Left lobe of liver (tissue), 2 donors: ENCODE measurements at places on chromosomes 12 and 14.

GRCh38 chr12:124994437-124994975, 1.1 kb downstream of the BRI3BP start:
- no peak for DNase-seq

- no peak for DNase-seq
Observed at GRCh38 chr12:129994634-129995033, 90.8 kb upstream of the TMEM132D start.

- DNase-seq: no peak
Observed at GRCh38 chr12:19048943-19049342, 80.6 kb upstream of the PLEKHA5 start.

DNA sequence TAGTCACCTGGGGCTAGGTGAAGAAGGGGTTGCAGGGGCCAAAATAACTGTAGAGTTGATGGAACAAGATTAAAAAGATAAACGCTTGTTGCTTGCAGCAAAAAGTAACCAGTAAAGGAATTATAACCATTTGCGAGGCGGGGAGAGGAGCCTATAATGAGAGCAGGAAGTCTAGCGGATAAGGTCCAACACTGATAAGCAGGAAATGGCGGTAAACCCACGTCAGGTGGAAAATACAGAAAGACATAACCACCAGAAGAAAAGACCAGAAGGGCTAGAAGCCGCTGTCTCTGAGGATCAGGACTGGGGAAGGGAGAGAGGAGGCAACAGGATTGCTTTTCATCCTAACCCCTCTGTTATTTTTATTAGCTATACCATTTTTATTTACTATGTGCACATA, 303.3 kb downstream of the DPF3 start:
- DNase-seq: no peak

DNA sequence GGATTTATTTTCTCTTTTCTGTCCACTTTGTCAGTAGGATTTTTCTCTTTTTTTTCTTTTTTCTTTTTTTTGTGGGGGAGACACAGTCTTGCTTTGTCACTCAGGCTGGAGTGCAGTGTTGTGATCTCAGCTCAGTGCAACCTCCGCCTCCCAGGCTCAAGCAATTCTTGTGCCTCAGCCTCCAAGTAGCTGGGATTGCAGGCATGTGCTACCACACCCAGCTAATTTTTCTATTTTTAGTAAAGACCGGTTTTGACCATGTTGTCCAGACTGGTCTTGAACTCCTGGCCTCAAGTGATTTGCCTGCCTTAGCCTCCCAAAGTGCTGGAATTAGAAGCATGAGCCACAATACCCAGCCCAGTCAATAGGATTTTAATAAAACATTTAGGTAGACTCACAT, 21.0 kb upstream of the TBK1 start:
- DNase-seq: no peak

GRCh38 chr14:75941030-75941429, 40.8 kb downstream of the TGFB3 start:
- DNase-seq: no peak

- DNase-seq: no peak
Observed at GRCh38 chr12:72578327-72578726, 306.2 kb downstream of the TRHDE start.

- DNase-seq: no peak
Observed at GRCh38 chr14:43249116-43249515, 1258.0 kb downstream of the FSCB start.

DNA sequence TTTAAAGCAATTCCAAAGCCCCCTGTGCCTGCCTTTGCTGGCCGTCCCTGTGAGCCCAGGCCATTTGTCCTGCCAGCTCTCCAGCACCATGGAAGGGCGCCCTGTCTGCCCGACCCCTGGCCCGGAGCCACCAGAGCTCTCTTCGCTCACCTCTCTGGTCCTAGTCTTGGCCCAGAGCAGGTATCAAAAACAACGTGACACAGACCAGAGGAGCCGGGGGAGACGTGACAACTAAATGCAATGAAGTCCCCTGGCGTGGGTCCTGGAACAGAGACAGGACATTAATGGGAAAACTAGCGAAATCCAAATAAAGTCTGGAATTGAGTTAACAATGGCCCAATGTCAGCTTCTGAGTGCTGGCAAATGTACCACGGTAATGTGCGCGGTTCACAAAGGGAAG, 83.2 kb upstream of the DIO3 start:
- DNase-seq: peak; percentile 88

DNA sequence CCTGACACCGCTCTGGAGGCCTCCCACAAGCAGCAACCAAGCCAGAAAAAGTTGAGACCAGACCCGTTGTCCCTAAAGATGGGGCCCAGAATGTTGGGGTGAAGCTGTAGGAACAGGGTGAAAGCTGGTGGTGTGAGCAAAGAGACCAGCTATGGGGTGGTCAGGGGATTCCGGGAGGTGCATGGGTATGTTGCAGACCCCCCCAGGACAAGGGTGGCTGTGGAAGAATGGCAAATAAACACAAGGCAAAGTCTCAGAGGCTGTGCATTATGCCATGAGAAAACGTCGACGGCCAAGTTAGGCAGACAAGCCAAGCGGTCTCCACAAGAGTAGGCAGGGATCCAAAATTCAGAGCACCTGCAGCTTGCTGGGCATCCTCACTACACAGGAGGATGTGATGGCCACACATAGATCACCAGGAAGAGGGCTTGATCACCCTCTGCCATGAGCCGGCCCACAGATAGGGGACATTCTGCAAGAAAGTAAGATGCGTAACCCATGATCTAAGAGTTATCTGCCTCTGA, 58.8 kb upstream of the KCNA1 start:
- DNase-seq: no peak

- DNase-seq: no peak
Observed at GRCh38 chr14:23074906-23075305, 17.6 kb upstream of the CDH24 start.

GRCh38 chr14:72237722-72238666, 305.8 kb downstream of the RGS6 start:
- DNase-seq: no peak

DNA sequence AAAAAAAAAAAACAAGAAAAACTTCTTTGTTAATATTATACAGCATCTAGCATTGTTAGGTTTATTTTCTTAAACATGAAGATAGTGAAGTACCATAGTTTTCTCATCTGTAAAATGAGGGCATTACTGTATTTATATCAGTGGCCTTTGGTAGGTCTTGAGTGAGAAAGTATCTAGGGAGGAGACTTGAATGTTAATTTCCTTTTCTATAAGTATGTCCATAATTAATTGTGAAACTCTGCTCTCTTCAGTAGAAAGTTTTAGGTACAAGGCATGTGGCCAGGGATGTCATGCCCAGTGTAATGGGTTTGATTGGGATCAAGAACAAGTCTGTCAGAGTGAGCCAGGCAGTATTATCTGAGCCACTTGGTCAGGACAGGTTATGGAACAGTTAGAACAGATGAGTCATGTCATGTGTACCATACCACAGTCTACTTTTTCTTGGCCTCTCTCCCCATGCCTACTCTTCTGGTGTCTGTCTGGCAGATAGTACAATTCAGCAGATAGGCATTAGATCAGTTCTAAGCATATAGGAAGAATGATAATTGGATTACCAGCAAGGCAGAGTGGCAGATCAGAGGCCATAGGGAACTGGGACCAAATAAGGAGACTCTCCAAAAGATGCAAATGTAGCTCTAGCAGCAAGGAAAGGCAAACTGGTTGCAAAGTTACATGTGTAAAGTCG, 30.4 kb downstream of the FBXO34 start:
- DNase-seq: no peak

DNA sequence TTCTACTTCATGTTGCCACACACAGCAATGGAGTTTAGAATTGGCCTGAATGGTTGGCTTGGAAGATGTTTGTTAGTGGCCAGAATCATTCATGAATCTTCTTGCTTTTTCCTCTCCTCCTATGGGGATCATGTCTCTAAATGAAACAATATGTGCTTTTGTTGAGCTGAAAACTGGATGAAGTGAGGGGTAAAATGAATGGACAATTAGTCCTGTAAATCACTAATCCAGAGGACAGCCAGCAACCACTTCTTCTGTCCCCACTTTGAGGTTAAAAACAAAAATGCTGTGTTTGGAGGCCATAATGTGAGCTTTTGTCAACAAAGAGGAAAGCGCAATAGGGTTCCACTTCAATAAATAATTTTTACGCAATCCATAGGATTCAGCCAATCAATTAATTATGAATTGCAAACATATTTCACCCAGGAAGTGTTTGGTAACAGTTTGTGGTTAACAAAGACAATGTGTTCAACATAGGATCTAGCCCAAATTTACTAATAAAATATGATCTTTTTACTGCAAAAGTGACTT, 30.3 kb upstream of the AMIGO2 start:
- DNase-seq: no peak

DNA sequence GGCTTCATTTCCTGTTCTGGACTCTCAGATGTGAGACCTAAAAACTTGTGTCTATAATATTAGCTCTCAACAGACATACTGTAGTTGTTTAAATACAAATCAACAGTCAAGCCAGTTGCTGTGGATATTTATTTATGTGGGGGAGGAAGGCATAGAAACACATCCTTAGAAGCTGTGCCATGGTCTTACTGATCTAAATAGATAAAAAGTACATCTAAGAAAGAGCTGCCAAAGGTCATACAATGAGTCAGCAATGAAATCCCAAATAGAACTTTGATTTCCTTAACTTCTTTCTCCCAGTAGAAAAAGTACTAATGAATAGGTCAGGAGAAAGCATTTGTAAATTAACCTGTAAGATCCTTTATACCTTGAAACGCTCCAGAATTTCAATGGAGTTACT, 185.1 kb downstream of the AKAP6 start:
- no peak for DNase-seq

- peak; percentile 76 for DNase-seq
Observed at GRCh38 chr12:57124261-57124877, 3.9 kb upstream of the LRP1 start.

GRCh38 chr14:76125511-76125910, 26.2 kb upstream of the GPATCH2L start:
- DNase-seq: no peak

GRCh38 chr12:103929784-103930033, 501 bp upstream of the HSP90B1 start:
- DNase-seq: no peak

DNA sequence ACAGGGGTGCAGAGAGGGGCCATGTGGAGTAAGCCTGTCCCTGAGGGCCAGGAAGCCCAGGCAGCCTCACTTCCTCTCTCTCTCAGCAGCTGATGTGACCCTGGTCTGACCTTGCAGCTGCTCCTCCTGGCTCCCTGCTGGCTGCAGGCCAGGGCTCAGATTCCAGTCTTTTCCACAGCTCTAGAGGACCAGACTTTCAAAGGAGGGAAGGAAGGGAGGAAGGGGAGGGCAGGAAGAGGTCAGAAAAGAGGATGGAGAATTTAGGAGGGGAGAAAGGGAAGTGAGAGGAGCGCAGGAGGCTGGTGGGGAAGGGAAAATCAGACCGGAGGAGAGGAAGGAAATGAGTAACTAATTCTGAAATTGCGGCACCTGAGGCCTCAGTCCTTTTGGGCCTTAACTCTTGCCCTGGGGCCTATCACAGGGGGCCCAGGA, 40.9 kb upstream of the VASH1 start:
- DNase-seq: peak; percentile 74

DNA sequence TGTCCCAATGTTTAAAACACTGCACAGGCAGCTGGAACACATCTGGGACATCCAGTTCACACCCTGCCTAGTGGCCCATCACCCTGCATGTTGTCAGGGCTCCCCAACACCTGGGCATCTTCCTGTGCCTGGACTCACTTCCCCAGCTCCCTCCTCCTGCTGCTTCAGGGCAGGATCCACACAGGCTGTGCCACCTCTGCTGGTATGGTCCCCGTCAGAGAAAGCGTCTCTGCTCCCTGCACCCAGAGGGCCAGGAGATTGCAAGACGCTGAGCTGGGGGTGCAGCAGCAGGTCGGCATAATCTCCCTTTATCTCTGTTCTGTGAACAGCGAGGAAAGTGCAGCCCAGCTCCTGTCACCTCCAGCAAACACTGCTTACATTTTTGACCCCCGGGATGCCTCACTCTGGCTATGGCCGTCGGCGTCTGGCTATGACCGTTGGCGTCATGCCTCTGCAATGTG, 124.3 kb downstream of the ADGRD1 start:
- DNase-seq: peak; percentile 33
